Gastroesophageal sphincter (tissue), 4 donors: ENCODE measurements at places on chromosomes 12 and 14.

DNA sequence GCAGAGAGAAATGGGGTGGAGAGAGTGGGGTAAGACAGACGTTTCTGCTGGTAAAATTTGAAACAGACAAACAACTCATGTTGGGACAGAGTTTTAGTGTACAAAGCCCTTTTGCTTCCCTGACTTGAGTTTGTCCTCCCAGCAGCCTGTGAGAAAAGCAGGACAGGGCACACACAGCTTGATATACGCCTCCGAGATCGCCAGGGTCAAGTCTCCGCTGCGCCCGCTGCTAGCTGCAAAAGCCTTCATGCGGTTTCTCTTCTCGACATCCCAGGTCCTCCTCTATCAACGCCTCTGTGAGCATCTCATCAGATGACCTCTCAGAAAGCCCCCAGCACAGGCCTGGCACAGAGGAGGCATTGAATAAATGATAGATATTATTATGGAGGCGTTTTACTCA lies 9.4 kb upstream of the BCL11B start:
- no peak for ATAC-seq

GRCh38 chr12:120598674-120599463 lies 17.7 kb upstream of the POP5 start:
- ATAC-seq, result no peak

- ATAC-seq, result no peak
Measured at GRCh38 chr12:116130431-116130830, 147.1 kb downstream of the MED13L start.

DNA sequence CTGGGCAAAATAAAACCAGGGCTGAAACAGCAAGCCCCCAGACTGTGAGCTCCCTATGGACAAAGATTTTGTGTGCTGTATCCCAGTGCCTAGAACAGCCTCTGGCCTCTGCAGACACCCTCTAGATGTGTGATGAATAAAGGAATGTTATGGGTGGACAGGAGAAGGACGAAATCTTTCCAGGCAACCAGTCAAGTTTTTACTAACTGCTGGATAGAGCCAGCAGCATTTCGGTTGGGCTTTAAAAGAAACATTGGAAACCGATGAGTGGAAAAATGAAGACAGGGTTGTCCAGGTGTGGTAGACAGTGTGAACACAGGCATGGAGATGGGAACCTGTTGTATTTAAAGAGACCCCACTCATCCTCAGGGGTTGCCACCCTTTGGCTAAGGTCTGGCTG lies 4.0 kb downstream of the CHGA start:
- ATAC-seq, result no peak

- ATAC-seq, result no peak
Measured at GRCh38 chr14:87567618-87568295, 425.2 kb downstream of the GALC start.

GRCh38 chr14:56040121-56040520 lies 78.1 kb upstream of the PELI2 start:
- no peak for ATAC-seq

DNA sequence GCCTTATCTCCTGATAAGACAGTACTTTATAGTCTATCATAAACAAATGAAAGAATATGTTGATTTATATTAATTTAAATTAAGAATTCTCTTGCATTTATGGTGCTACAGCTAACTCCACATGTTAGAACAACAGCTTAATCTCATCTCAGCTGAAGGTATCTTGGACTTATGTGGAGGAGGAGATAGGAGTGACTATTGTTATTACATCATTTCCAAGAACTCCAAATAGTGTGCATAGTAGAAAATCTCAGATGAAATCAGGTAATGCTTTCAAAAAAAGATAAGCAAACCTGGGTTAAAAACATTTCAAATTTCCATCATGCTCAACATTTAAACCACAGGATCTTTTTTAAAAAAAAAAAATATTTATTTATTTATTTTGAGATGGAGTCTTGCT lies 31.3 kb upstream of the ISM2 start:
- no peak for ATAC-seq

- ATAC-seq, result no peak
Measured at GRCh38 chr12:111570084-111570961, 28.8 kb downstream of the ATXN2 start.

- ATAC-seq, result no peak
Measured at GRCh38 chr12:12028668-12029402, 41.9 kb upstream of the BCL2L14 start.

DNA sequence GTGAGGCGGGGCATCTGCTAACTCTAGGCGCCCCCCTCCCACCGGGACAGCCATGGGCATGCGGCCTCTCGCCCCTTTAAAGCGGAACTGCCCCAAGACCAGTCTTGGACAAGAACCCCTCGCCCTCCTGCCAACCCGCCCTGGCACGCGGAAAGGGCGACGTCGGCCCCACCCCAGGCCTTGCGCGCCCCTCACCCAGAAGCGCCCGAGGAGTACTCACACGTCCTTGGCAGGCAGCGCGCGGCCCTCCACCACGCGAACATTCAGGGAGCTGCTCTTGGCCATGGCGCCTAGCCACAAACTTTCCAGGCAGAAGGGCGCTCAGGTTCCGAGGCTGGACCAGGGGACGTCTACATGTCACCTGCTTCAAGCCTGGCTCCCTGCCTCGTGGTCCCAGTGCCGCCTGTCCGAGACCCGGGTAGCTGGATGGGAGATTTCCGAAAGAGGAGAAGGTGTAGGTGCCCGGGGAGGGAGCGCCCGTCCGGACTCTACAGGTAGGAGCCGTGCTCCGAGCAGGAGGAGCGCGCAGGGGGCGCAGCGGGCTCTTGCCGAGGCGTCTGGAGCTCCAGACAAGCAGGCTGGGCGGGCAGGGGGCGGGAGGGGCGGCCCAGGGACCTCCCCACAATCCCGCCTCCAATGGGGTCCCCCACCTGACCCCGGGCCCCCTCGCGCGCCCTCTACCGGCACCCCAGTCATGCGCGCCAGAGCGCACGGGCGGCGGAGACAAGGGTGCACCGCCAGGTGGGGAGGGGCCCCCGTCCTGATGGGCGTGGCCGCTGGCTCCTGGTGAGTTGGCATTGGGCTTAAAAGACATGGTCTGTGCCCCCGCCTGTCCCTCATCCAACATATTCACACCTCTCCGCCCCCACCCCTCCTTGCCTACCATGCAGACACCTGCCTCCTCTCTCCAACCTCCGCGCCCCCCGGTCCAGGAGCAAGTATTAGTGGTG lies at the start of gene RASAL1:
Gene RASAL1, minus strand, starts transcription at position 584 of the 950 bp plus-strand sequence. Its CDS starts 299 bp downstream, at position 285.
- no peak for ATAC-seq

DNA sequence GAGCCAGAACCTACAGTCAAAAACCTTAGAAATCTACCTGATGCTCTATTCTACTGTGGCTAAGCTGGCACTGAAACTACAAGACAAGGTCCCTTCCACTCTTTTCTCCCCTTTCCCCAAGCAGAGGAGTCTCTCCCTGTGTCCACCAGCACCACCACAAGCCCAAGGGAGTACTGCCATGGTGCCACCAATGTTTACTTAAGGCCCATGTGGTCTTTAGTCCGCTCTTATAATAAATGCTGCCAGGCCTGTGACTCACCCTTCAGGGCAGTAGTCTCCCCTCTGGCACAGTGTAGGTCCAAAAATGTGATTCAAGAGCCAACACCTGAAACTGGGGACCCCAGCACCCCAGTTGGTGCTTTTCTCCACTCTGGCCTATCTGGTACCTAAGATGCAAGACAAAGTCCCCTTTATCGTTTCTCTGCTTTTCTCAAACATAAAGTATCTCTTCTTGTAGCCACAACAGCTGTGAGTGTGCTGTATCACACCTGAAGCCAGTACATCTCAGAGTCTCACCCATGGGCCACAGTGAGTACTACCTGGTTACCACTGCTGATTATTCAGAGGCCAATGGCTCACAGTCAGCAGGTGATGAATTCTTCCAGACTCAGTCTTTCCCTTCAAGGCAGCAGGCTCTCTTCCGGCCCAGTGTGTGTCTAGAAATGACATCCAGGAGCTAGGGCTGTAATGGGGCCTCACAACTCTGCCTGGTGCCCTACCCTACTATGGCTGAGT lies 29.3 kb downstream of the SLC38A2 start:
- no peak for ATAC-seq

GRCh38 chr12:113612076-113612728 lies 140.5 kb upstream of the LHX5 start:
- ATAC-seq, result no peak

DNA sequence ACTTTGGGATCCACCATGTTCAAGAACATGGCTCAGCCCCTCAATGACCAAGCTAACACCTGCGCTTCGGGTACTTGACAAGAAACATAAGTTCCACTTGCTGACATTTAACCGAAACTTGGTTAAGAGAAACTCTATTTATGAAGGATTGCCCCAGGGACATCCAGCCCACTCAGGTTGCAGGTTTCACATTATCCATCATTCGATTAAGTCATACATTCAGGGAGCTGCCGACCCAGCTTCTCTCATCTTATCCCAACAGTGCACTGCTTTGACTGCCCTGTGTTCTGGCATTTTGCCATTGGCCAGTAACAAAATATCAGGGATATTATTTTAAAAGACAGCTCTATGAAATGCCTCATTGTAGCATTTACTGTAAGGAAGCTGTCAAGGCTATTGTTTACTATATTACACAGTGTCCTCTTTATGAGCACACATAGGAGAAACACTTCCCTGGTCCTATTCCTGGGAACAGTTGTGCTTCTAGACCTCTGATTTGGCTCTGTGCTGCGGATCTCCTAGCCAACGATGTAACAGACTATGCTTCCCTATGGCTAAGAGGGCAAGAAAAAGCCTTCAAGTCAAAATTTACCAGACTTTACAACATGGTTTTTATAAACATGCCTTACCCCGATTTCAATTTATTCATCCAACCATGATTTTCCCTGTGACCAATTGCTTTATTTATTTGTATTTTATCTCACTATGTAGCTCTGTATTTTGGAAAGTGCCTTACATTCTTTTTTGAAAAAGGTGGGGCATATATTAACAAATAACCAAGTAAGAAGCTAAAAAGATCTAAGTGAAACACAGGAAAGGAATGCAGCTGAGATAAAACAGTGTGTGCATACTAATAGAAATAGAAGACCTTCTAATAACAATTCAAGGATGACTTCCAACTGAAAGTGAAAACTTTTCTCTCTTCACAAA lies 109.3 kb downstream of the ITPR2 start:
- peak; percentile 48 for ATAC-seq

DNA sequence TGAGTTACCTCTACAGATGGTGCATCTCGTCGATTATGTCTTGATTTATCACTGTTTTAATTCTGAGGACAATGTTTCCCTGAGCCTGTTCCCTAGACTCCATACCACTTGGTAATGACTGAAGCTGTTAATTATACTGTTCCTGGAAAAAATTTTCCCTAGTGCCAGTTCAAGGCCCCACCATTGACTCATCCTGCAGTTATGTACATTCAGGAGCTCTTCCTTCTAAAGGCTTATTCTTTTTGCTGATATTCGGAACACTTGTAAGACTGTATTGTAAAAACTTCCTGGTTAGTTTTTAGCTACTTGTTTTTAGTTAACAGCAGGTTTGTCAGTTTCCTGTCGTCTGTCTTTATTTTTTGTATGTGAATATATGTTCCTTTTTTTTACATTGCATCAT lies 30.4 kb upstream of the PPP2R5E start:
- ATAC-seq, result no peak

DNA sequence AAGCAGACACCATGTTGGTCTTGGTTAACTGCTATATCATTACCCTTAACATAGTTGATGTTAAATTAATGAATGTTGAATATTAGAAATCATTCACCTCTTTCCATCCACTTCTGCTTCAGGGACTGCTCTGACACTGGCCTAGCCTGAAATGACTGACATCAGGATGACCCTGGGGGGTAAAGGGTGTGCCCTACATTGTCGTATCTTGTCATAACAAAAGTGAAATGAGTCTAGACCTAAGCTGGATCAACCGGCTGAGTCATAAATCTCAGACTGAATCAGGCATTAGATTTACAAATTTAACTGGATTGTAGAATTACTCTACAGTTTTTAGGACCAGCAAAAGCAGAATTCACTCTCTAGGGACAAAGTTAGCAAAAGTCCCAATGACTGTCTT lies 35.3 kb downstream of the KICS2 start:
- no peak for ATAC-seq

DNA sequence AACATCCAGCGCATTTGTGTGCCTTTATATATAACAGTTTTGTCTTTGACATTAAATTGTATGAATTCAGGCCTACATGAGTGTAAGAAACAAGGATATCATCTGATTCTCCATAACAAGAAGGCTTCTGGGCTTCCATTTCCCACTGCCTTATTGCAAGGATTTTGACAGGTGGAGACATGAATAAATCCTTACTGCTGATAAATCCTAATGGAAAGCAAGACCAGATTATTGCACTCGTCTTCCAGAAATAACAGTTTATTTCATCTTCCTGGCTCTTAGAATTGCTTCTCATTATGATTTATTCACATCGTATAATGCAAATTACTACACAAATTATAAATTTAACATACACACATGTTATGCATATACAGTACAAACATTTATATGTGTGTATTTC lies 348.1 kb downstream of the MDGA2 start:
- ATAC-seq, result no peak

DNA sequence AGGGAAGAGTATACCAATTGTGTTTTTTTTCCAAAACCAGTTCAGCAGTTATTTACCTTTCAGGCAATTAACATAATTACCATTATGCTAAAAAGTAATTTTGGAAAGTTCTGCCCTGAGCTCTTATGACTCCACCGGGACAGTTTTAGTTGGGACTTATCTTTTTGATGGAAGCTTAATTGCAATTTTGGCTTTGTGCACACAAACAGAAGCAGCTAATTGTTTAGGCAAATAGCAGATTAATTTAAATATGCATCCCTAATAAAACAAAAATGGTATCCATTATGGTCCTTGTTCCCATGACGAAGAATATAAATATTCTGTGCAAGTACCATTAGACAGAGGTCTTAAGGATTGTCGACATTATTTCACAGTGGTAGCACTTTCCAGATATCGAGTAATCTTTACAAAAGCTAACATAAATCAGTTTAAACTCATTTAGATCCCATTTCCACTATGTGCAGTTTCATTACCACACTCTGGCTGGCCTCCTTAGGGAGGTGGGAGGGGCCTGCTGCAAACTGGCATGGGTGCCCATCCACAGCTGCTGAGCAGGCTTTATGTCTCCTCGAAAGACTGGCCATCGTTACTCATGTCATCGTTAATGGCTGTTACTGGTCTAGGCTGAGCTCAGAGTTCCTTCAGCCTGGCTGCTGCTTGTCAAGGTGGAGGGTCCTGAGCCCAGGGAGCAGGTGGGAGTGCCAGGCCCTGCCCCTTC lies 68.2 kb downstream of the FBXW8 start:
- no peak for ATAC-seq

DNA sequence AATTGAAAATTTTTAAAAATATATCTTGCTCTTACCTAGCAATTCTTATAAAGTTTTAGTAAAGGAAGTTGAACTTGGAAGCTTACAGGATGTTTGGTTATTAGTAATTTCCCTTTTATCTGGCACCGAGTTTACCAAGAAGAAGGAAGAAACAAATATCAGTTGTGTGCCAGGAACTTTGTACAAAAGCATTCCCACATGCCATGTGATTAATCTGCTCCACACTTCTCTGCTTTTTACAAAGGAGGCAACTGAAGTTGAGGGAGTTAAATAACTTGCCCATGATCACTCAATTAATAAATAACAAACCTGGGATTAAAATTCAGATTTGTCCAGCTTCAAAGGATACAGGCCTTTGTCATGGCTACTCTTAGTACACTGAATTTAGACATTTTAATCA lies 122.5 kb upstream of the BCAT1 start:
- no peak for ATAC-seq
